COLO829 (cell line): ENCODE measurements at places on chromosomes 6 and 20.

DNA sequence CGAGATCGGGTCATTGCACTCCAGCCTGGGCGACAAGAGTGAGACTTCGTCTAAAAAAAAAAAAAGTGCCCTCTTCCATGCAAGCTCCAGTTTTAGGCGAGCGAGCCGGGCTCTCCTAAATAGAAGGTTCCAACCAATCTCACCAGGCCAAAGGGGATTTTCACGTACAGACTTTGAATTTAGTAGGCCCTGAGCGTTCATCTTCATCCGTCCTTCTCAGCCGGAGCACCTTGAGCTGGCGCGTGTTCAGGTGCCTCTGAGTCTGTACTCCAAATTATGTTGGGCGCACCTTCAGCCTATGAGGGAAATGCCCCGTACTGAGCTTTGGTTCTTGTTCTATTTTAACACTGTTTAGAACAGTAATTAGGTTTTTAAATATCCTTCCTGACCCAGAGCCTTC, 817 bp upstream of the TAP2 start:
- DNase-seq, result no peak

DNA sequence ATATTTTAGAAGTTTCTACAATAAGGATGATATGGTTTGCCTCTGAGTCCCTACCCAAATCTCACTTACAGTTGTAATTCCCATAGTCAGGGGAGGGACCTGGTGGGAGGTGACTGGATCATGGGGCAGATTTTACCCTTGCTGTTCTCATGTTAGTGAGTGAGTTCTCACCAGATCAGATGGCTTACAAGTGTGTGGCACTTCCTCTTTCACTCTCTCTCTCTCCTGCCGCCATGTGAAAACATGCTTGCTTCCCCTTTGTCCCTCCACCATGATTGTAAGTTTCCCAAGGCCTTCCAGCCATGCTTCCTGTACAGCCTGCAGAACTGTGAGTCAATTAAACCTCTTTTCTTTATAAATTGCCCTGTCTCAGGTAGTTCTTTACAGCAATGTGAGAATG, 527.5 kb upstream of the ID4 start:
- DNase-seq, result no peak

- no peak for DNase-seq
Observed at GRCh38 chr6:96786336-96786735, 50.9 kb downstream of the GPR63 start.

DNA sequence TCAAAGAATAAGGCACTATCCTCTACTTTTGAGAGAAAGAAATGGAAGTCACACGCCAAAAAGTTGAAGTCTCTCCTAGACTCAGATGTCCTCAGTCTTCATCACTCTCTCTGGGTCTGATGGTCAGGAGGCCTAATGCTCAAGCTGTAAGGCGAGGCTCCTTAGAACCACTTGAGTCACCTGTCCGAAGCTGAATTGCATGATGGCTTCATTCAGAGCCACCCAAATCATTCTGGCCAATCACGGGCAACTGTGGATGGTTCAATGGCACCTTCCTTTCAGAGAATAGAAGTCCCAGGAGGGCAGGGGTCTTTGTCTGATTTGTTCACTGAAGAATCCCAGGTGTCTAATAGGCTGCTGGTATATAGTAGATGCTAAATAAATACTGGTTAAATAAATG, 69.4 kb upstream of the RNF24 start:
- DNase-seq, result no peak

GRCh38 chr20:19073584-19074218, 138.7 kb upstream of the SLC24A3 start:
- DNase-seq, result no peak

GRCh38 chr6:100228437-100228833, 234.4 kb upstream of the MCHR2 start:
- no peak for DNase-seq

GRCh38 chr6:119713903-119714302, 364.3 kb upstream of the MAN1A1 start:
- no peak for DNase-seq

- DNase-seq, result no peak
Observed at GRCh38 chr6:66568271-66568670, 861.2 kb upstream of the EYS start.

- DNase-seq, result no peak
Observed at GRCh38 chr6:162596676-162597075, 130.9 kb downstream of the PRKN start.

DNA sequence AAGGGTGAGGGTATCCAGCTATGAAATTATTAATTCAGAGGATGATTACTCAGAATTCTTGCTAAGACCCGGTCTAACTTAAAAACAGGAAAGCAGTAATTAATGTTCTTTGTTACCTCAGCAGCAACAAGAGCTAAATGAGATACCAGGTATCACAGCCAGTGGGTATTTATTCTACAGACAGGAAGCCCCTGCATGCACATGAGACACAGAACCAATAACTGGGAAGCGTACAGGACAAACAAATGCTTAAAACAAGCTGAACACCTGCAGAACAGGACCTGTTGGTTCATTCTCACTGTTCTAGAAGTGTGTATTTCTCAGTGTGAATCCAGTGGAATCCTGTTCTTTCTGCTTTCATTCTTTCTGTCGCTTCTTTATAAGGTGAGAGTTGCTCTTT, 30.9 kb downstream of the SCML4 start:
- DNase-seq, result no peak

GRCh38 chr6:84764332-84765049, at the start of gene TBX18:
TBX18 (minus strand) TSS chr6:84764598; CDS start chr6:84764181, 417 bp downstream.
- peak; percentile 85 for DNase-seq

DNA sequence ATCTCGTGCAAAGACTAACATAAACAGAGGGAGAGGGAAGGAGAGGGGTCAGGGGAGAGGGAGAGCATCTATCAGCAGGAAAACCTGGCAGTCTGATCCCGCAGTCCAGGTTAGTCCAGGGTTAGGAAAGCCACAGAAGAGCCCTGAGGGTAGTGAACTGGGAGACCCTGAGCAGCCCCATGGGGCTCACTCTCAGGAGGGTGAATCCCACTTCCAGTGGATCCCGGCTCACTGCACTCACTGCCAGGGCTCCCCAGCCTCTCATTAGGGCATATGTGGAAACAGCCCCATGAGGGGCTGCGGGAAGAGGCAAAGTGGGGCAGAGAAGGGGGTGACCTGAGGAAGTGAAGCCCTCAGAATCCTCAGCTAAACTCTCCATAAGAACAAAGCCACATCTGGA, 329.9 kb downstream of the UBE3D start:
- DNase-seq, result no peak

DNA sequence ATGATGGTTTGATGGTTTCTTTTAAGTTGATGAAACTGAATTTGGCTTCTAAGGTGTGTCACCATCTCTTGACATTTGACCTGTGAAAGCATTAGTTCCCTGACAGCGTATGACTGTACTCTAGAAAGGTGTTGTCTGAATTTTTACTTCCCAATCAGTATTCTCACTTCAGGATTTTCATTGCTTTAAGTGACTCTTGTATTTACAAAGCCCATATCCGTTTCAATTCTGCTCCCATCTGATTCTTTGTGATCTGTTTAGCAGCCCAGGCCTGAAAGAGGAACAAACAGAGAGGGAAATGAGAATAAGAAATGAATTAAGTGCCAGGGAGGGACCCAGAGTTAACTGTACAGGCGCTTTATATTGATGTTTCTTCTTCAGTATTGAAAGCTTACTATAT, 73.7 kb downstream of the FARS2 start:
- DNase-seq, result no peak

GRCh38 chr6:121105461-121105860, 228.8 kb downstream of the TBC1D32 start:
- no peak for DNase-seq

DNA sequence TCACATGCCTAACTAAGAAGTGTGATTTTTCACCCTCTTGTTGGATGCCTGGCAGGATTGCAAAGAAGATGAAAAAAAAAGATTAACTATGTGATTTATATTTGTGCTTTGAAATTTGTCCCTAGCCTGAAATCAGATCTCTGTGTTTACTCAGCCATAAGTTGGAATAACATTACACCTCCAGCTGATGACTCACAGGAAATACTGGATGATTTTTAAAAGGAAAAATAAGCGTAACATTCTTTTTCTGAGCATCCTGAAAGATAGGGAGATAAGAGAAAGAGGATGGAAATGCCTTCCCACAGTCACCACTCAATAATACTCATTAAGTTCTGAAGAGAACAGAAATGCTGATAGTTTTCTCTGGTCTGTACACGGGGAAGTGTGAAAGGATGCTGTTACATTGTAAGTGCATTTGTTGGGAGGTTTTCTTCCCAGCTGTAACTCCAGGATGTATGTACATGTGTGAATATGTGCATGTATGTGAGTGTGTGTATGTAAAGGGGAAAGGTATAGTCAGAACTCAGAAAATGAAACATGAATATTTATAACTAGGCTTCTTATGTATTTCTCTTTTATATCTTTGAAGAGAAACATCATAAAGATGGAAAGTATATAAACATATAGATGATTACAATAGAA, 37.4 kb upstream of the RIPPLY2 start:
- DNase-seq, result peak; percentile 31

DNA sequence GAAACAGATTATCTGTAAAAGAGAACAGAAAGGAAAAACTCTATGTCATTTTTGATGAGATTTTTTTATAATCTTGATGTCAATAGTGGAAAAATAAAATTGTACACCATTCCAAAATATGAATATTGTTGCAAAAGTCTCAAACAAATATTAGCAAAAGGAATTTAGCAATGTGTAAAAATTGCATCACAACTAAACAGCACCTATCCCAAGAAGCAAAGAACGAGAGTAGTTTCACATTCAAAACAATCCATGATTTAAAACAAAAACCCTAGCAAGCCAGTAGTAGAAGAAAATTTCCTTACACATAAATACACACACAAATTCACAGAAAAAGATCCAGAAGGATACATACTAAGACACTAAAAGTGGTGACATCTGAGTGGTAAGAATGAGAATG, 38.4 kb downstream of the LCA5 start:
- DNase-seq, result no peak

- no peak for DNase-seq
Observed at GRCh38 chr20:37677969-37678861, 15.6 kb upstream of the CTNNBL1 start.

- DNase-seq, result no peak
Observed at GRCh38 chr6:37149745-37150144, 20.2 kb upstream of the PIM1 start.

- DNase-seq, result no peak
Observed at GRCh38 chr20:52833901-52834300, 138.3 kb upstream of the TSHZ2 start.

GRCh38 chr20:10218536-10219451, at the start of gene SNAP25:
SNAP25 (plus strand) TSS chr20:10218830; CDS start chr20:10275492, 56,662 bp downstream.
- DNase-seq, result peak; percentile 43

- no peak for DNase-seq
Observed at GRCh38 chr6:113352029-113352801, 504.9 kb upstream of the MARCKS start.

DNA sequence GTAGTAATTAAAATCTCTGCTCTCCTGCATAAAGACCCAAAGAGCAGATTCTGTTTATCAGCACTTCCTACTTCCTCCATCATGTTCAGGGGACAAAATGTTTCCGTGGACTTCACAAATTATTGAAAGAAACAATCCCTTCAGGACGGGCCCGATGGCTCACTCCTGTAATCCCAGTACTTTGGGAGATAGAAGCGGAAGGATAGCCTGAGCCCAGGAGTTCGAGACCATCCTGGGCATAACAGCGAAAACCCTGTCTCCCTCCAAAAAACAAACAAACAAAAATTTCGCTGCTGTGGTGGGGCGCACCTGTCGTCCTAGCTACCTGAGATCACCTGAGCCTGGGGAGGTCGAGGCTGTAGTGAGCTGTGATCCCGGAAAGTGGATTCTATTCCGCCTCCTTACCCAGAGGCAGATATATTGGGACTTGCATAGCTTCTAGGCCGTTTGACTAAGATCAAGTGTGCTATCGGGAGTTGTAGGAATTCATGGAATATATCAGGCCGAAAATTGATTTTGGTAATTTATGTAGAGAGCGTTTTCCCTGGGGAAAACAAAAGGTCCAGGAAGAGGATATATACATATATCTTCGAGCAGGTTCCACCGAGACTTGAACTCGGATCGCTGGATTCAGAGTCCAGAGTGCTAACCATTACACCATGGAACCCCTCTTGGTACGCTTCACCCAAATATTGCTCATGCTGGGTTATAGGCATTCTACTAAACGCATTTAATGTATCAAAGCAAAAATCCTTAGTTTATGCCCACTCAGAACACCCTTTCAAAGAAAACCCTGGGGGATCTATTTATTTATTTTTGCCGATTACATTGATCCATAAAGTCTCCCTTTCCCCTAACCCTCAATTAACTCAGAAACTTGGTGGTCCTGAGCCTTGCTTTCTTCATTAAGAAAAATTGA, 74.5 kb upstream of the ZNF184 start:
- DNase-seq, result peak; percentile 58

DNA sequence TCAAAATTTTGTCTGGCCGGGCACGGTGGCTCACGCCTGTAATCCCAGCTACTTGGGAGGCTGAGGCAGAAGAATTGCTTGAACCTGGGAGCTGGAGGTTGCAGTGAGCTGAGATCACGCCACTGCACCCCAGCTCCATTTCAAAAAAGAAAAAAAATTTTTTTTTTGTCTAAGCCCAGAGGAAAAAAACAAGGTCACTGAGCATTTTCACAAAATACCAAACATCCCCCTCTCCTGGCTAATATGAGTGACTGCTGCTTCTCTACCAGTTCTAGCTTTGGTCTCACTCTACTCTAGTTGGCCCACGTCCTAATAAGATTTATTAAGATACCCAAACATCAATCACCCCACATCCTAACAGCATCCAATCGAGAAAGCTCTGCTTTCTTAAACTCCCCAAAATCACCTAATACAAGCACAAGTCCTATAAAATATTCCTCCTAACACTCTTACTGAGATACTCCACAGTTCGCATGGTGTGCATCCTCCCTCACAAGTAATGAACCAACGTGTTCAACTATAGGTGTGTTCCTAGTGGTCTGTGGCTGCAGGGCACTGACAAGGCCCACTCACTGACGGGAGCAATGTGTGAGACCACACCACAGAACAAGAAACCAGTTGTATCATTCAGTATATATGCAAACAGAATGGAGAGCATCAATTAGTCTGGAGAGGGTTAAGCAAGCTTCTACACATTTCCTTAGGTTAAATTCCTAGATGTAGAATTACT, 64.2 kb downstream of the FKBP5 start:
- no peak for DNase-seq
